ENCODE measurements at places on chromosomes 12 and 14.

DNA sequence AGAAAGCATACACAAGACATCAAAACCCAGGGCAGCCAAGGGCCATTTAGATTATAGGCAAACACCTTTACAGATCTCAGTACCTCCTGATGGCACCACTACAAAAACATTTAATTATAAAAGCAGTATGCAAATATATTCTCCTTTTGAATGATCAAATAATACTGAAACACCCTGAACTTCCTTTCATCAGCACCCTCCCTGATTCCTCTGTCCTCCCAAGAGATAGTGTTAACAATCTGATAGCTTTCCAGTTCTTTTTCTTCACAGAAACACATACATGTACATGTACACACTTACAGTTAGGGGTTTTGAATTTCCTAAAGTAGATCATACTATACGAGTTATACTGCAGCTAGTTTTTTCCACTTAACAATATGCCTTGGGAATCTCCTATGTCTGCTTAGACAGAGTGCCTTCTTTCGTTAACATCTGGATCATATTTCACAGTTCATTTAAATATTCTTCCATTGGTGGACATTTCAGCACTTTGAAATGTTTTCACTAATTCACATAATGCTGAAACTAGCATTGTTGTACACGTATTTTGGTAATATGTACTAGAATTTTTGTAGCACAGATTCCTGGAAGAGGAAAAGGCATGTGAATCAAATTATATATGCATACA is 35.2 kb downstream of the TDG start:
- DNase-seq: no peak

DNA sequence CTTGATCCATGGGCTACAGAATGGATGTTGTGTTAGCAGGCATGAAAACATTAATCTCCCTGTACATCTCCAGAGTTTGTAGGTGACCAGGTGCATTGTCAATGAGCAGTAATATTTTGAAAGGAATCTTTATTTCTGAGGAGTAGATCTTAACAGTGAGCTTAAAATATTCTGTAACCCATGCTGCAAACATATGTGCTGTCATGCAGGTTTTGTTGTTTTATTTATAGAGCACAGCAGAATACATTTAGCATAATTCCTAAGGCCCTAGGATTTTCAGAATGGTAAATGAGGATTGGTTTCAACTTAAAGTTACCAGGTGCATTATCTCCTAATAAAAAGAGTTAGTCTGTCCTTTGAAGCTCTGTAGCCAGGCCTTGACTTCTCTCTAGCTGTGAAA is 3.5 kb upstream of the FITM1 start:
- DNase-seq: no peak

GRCh38 chr12:1740161-1740948 is 49.5 kb downstream of the ADIPOR2 start:
- DNase-seq: no peak

GRCh38 chr12:15092826-15093225 is 120.0 kb downstream of the PDE6H start:
- DNase-seq: no peak

DNA sequence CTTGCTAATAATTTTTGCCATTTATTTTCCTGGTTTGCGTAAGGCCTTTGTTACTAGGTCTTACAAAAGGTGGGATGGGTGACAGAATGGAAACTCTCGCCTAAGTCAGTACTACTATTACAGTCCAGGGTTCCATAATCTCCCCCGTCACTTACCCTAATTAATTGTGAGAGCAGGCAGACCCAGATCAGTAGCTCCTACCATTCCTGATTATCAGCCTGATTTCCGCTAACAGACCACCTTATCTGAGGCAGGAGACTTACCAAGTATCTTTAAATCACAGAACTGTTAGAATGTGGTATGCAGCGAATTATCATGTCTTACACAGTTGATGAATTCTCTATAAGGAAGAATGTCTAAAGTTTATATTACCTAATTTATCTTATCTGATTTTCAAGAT is 234.7 kb downstream of the FOXN3 start:
- no peak for DNase-seq

DNA sequence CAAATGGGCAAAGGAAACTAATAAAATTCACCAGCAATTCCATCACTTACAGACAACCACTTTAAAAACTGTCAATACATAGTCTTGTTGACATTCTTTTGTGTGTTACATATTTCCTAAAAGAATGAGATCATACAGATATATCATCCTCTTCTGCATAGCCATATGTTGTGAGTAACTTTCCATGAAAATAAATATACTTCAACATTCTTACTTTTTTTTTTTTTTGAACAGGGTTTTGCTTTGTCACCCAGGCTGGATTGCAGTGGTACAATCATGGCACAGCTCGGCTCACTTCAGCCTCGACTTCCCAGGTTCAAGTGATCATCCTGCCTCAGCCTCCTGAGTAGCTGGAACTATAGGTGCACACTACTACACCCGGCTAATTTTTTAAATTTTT is 20.9 kb downstream of the ZC2HC1C start:
- no peak for DNase-seq

GRCh38 chr12:49263400-49263763 is 1.5 kb upstream of the TUBA1C start:
- no peak for DNase-seq

DNA sequence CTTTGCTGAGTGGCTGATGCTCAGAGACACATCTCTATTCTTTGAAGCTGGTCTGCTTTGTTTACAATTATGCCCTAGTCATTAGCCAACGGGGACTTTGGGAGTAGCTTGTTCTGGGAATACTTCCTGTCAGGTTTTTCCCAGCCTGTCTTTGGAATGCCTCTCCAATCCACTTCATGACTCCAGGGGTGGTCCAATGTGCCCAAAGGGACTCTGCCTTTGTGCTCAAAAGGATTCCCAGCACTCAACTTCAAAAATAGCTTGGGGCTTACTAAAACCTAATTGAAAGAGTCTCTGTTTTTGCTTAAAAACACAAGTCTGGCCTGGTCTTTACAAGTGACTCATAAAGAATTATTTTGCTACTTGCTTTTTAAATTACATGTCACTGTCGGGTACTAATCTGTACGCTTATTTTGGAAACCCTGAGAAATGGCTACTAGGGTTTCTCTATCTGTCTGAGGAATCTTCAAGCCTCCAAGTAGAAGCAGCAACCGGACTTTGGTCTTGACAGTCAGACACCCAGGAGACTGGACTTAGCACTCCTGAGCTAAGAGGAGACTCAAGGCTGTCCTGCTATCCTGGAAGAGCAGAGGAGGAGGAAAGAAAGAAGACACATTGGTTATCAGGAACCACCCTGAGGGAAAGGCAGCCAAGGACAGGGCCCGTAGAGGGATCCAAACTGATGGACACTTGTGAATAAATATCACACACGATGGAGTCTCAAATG is 20.7 kb downstream of the PHLDA1 start:
- no peak for DNase-seq

GRCh38 chr12:113241191-113242025 is 20.1 kb downstream of the TPCN1 start:
- no peak for DNase-seq

GRCh38 chr14:31987721-31988120 is 89.4 kb upstream of the ARHGAP5 start:
- no peak for DNase-seq

DNA sequence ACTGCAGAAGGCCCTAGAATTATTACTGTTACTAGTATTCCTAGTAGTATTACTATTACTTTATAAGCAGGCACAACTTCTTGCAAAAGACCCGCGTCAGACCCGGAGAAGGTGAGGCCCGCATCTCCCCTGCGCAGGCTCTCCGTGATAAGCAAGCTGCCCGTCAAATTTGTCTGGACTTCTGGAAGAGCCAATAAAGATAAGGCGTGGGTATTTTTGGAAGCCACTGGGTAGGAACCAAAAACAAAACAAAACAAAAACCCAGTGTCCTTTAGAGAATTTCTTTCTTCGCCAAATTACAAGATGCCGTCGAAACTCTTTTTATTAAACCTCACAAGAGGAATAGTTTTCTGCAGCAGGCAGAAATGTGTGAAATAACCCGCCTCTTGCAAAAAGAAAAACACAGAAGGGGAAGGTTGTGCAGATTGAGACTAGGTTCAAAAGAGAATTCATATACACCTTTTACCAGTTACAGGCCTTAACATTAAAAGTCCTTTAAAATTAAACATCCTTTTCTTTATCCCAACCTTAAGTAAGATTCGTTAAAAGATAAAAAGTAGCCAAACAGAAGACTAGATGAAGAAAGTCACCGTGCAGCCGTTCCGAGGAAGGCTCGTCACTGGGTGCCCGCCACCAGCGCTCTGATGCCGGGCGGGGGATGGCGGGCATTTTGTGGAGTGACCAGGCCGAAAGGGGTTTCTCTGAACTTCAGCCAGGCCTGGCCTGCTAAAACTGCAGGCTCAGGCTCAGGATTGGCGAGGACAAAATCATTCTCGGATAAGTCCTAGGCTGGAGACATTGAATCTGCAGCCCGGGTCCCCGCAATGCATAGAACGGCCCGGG is 1.6 kb downstream of the TBX5 start:
- no peak for DNase-seq

- no peak for DNase-seq
Observed at GRCh38 chr14:36367985-36368774, 47.7 kb upstream of the MBIP start.

- DNase-seq: no peak
Observed at GRCh38 chr12:105738051-105738450, 400.7 kb downstream of the NUAK1 start.

- no peak for DNase-seq
Observed at GRCh38 chr12:62917926-62918325, 17.0 kb downstream of the PPM1H start.

DNA sequence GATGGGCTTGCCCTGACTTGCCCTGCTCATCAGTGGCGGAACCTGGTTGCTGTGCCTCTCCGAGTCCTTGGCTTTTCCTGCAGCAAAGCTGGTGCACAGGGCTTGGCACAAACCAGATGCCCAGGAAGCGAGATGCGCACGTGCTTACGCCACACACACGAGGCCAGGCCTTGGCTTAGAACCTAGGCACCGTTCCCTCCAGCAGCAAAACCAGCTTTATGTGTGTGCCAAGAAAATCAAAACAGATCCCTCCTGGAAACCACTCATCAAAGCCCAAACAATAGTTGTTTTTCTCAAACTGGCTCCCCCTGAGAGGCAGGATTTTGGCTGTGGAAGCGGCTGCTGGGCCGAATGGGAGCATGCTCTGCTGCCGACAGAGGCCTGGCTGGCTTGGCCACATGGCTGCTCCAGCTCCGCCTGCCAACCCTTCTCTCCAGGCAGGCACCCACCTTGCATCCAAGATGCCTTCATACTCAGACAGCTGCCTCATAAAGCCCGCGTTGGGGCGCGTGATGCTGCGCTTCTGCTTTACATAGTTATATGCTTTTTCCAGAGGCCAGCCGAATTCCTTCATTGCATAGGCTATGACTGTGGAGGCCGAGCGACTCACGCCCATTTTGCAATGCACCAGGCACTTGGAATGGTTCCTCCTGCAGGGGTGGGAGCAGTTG is 58.7 kb downstream of the SSH1 start:
- no peak for DNase-seq

GRCh38 chr14:69711881-69712560 is 54.9 kb upstream of the SRSF5 start:
- DNase-seq: no peak

DNA sequence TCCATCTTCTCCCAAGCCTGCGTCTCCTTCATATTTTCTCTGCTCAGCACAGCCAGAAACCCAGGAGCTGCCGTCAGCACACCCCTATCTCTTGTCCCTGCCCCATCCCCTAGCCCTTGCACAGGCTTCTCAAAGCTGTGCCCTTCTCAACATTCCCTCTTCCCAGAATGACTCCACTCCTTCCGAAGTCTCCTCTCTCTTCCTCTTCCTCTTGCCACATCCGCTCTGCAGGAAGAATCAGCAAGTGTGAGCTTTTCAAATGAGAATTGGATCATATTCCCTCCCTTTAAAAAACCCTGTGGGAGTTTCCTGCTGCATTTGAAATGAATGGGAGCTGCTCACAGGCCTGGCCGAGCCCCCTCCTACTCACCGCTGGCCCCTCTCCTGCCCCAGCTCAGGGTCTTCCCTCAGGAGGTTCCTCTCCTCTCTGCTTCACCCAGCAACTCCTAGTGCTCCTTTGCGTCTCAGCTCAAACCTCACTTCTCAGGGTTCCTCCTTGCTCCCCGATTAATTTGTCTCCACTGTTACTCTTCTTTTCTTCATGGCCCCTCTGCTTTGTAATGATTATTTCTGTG is 528.5 kb upstream of the CCDC196 start:
- DNase-seq: no peak

- no peak for DNase-seq
Observed at GRCh38 chr12:106999446-106999845, 12.5 kb upstream of the MTERF2 start.

DNA sequence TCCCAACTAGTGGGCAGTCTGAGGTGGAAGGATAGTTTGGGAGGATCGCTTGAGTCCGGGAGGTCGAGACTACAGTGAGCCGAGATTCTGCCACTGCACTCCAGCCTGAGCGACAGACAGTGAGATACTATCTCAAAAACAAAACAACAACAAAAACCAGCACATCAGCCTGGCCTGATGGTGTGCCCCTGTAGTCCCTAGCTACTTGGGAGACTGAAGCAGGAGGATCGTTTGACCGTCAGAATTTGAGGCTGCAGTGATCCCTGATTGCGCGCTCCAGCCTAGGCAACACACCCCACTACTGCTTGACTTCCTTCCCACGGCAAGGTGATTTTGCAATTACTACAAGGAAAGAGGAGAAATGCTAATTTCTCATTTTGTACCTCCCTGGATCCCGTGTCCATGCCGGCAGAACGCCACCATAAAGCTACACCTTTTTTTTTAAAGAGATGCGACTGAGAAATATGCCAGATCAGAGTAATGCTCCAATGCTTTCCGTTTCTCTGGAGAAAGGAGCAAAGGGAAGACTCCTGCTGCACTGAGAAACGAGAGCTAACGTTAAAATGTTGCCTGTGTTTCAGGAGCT is 672 bp upstream of the SCFD1 start:
- no peak for DNase-seq

DNA sequence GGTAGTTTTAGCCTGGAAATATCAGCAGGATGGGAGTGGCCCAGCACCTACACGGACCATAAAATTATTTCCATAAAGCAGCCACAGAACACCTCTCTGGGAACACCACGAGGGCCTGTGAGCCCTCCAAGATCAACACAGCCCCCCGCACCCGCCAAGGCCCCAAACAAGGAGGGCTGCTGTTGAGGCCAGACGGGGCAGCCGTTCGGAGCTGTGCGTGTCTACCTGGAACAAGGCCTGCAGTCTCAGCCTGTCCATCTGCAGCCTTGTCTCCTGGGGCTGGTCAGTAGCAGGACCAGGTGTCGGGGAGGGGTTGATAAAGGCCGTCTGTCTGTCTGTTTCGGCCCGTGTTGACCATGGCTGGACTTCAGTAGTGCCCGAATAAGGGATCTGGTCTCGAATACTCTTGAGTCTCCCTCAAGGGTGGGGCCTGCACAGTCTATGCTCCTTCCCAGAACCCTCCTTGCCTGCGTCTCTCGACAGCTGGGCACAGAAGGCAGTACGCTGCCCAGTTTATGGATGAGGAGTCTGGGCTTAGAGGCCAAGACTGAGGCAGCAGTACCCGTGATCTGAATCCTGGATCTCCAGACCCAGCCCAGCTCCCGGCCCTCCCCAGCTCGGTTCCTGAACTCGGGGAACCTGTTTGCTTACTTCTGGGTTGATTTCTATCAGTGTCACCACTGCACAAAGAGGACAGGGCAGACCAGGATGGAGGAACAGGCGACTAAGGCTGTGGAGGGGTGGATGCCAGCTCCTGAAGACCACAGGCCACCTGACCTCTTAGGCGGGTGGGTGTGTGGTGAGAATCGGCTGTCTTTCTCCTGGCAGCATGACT is 23.1 kb upstream of the DLK1 start:
- DNase-seq: no peak
